Hematopoietic multipotent progenitor cell treated with erythropoietin and hydrocortisone succinate and interleukin-3 and kit ligand, for 17 days (in vitro differentiated cells): ENCODE measurements at places on chromosomes 12 and 14.

DNA sequence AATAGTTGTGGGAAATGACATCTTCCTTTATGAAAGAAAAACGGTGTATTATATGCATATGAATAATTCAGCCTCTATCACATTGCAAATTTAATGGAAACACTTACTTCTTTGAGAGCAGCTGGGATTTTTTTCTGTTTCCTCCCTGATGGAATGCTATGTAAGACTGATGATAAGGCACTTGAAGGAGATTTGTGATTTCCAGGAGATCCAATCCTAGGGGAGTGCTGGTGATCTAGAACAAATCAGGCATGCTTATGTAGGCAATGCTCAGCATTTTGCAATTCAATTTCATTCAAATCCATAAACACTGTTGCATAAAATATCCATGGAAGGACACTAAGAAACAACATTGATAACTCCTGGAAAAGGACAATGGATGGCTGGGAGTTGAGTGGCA is 16.0 kb upstream of the NR2C1 start:
- no peak for DNase-seq

GRCh38 chr12:55708695-55709233 is 1.1 kb upstream of the ITGA7 start:
- DNase-seq = no peak

GRCh38 chr14:99681832-99682148 is 2.3 kb upstream of the CYP46A1 start:
- no peak for DNase-seq

DNA sequence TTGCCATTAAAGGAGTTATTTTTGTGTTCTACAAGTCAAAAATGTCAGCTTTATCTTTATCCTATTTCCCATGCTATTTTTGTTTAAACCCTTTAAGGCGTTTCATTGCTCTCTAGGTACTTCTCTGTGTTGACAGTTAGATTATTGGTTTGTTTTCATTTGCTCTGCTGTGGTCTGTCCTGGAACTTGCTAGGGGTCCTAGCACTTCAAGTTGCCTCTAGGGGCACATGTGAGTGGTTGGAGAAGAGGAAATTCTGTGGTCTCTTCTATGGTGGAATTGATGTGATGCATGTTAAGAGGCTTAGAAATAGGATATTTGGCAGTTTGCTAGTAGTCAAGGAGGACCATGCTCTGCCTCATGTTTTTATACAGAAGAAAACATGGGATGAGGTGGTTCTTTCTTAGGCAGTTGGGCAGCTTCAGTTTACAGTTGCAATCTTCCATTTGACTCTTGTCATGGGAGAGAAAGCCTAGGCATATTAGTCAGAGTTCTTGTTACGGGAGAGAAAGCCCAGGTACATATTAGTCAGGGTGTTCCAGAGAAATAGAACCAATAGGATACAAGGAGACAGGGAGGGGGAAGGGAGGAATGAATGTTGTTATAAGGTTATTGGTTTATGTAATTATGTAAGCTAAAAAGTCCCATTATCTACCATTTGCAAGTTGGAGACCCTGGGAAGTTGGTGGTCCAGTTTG is 14.4 kb downstream of the TTLL5 start:
- DNase-seq = no peak

DNA sequence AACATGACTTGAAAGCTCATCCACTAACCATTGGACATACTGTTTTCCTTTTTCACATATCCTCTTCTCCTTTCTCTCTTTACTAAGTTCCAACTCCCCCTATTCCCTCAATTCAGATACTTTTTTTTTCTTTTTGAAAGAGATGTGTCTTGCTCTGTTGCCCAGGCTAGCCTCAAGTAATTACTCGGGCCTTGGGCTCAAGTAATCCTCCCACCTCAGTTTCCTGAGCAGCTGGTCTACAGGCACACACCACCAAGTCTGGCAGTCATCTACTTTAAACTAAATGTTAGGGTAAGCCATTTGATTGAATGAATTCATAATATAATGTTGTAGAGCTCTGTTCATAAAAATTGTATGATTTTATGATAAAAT is 15.5 kb downstream of the LEMD3 start:
- DNase-seq = no peak
